ENCODE measurements at places on chromosomes 2 and 18.

GRCh38 chr2:231360881-231361371 is 34.6 kb upstream of the B3GNT7 start:
- no peak for DNase-seq

DNA sequence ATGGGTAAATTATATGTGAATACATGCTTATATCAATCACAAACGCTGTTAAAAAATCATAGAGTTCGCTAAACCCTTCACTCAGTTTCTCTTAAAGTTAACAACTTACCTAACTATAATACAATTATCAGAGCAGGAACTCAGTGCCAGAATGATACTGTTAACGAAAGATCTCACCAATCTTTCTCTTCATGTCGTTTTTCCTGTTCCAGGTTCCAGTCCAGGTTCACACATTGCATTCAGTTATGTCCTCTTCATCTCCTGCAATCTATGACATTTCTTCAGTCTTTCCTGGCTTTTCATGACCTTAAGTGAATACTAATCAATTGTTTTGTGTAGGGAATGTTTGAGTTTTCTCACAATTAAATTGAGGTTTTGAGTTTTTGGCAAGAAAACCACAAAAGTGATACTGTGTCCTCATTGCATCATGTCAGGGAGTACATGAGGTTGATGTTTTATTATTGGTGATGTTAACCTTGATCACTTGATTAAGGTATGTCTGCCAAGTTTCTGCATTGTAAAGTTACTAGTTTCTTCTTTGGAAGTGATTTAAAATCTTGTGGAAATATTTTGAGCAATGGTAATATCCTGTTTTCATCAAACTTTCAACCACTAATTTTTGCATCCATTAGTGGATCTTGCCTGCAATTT is 131.9 kb downstream of the ESCO1 start:
- no peak for DNase-seq

DNA sequence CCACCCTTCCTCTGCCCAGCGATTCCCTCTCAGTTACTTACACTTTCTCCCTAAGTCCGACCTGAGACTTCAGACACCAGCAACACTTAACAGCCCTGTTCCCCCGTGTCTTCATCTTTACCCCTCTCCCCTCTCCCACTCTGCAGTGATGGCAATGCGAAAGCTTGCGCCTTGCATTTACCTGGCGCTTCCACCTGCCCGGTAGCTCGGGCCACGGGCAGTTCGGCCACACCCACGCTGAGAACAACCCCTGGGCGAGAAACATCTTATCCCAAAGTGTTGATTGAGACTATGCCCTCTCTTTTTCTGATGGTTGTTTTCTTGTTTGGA is 558 bp downstream of the DNAJC10 start:
- no peak for DNase-seq

DNA sequence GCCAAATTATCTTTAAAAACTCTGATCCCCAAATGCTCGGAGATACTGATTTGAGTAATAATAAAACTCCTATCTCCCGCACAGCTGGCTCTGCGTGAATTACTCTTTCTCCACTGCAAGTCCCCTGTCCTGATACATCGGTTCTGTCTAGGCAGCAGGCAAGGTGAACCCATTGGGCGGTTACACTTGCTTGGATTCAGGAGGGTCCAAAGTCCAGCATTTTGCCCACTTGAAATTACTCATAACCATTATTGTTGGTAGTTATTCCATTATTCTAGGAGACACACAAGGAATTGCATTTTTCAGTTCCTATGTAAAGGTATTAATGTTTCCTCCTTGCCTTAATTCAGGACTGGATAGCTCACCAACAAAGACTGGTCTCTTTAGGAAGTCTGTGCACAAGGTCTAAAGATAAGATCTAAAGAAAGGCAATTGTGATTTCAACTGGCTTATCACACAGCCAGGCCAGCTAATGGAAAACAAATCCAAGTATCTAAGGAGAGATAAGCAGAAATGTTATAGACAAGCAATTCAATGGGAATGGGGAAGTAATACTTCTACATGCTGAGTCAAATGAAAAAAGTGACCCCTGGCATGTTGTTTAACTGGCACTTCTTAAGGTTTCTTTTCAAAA is 23.2 kb upstream of the NPC1 start:
- no peak for DNase-seq

- DNase-seq, result no peak
These were observed 83.1 kb downstream of the BABAM2 start for GRCh38 chr2:27973592-27973991.

DNA sequence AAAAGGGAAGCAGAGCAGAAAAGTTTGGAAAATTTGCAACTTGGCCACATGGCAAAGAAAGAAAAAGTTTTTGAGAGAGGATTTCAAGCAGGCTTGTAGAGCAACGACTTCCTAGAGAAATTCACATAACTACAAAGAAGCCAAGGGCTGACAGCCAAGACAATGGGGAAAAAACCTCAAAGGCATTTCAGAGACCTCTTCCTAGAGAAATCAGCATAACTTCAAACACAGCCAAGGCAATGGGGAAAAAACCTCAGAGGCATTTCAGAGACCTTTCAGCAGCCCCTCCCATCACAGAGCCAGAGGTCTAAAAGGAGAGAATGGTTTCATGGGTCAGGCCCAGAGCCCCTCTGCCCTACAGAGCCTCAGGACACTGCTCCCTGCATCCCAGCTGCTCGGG is 7.2 kb downstream of the ADI1 start:
- no peak for DNase-seq

GRCh38 chr2:55923091-55923981 is at the start of gene EFEMP1:
TSS of gene EFEMP1 (minus strand) at chr2:55923782. CDS start at chr2:55922440, 1,342 bp downstream.
- DNase-seq, result peak; percentile 85

GRCh38 chr2:217981084-217981730 is 21.6 kb downstream of the TNS1 start:
- DNase-seq, result no peak

DNA sequence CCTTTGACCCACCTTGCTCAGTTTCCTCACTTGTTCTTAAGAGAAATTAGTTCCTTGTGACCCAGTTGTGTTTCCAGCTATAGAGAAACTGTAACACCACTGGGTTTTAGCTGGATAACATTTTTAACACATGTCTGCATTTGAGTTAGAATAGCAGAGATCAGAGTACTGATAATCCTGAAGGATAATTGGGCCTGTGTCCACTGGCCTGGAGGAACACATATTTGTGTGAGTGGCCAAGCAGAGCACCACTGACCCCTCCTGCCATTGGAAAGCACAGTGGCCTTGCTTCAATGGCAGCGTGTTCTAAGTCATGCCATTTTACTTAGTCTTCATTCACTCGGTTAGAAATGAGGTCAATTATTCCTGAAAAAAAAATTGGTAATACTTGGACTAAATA is 42.6 kb downstream of the PKP4 start:
- no peak for DNase-seq

DNA sequence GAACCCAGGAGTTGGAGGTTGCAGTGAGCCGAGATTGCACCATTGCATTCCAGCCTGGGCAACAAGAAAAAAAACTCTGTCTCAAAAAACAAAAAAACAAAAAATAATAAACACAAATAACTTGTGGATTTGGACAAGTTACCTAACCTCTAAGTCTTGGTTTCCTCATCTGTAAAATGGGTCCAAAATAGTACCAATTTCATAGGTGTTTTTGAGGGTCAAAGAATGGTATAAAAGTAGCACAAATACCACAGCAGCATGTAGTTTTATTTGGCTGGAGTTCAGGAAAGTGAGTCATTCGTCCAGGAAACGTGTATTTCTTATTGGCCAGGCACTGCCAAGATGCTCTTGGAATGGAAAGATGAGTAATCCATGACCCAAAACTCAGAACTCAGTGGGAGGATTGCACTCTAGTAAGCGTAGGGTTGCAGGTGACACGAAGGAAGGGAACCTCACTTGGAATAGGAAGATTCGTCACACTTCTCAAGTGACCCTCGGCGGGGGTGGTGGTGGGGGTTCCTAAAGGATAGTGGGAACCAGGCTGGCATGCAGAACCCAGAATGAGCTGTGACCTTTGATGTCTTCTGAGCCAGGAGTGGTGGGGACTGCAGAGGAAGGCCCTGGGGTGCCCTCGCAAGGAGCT is 24.4 kb downstream of the GRHL1 start:
- no peak for DNase-seq

GRCh38 chr2:69453475-69454129 is 16.4 kb upstream of the NFU1 start:
- no peak for DNase-seq

GRCh38 chr2:233042549-233042948 is 10.1 kb downstream of the NEU2 start:
- DNase-seq, result no peak

All from nephron progenitor cell (in vitro differentiated cells).